ENCODE measurements at places on chromosomes 4 and X.

DNA sequence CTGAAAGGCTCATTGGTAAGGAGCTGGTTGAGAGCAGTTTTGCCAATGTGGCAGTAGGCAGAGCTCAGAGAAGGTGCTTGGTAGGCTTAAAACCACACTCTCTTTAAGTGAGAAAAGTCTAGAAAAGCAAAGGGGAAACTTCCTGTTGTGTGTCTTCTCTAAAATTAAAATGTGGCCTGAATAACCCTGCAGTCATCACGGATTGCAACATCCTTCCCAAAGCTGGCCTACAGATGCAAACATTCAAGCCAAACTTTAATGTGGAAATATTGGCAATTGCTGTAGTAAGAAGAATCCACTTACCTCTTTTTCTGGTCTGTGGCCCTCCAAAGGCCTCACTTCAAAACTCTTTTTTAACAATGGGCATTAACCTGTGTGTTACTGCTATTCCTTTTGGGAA, 348.5 kb downstream of the OPHN1 start:
- DNase-seq: no peak

- DNase-seq: no peak
Measured at GRCh38 chr4:171239196-171239595, 574.0 kb upstream of the GALNTL6 start.

DNA sequence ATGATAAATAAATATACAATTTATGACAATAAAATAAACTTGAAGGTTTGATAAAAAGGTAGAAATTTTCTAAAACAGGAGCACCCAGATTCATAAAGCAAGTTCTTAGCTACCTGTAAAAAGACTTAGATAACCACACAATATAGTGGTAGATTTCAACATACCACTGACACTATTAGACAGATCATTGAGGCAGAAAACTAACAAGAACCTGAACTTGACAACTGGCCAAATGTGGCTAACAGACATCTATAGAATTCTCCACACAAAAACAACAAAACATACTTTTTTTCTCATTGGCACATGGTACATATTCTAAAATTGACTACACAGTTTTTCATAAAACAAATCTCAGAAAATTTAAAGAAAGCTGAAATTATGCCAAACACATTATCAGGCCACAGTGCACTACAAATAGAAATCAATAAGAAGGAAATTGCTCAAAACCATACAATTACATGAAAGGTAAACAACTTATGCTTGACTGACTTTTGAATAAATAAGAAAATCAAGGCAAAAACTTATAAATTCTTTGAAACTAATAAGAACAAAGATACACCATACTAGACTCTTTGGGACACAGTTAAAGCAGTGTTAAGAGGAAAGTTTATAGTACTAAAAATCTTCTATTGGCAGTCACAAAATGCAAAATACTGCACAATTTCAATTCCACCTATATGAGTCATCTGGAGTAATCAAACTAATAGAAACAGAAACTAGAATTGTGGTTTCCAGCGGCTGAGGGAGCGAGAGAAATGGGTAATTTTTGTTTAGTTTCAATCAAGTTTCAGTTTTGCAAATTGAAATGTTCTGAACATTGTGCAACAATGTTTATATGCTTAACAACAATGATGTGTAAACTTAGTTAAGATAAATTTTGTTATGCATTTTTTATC, 925.6 kb downstream of the SH3BGRL start:
- no peak for DNase-seq

- no peak for DNase-seq
Measured at GRCh38 chr4:153555730-153556434, 89.7 kb downstream of the TMEM131L start.

DNA sequence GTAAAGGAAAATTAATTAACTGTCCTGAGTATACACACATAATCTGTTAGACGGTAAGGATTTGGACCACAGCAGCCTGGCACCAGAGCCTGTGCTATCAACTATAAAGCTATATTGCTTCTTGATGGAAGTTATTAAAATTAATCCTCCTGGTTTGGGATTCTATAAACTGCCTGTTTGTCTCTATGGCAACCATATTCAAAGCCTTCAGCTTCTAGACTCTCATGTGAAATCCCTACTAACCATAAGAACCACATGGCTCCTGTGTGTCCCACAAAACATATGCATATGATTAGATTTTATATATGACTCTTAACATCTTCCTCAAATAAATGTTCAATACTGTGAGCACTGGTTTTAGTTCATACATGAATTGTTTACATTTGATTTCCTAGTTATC, 380.8 kb downstream of the ANKRD50 start:
- DNase-seq: no peak

DNA sequence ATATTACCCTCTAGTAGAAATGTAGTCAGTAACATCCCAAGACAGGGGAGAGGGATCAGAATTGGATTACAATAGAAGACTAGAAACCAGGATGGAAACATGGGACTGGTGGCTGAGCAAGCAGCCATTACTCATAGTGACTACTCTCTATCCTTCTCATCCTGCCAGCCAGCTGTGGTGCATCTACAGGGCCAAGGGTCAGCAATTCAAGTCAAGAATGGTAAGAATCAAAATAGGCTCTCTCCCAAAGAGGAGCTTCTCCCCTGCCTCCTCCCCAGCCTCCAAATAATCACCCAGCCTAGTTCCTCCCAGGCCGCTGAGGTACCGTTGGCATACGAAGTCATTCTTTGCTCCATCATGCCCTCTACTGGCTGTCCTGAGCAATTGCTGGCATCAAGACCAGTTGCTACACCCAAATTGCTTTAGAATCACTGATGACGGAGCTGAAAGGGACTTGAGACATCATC, 19.4 kb downstream of the AWAT2 start:
- DNase-seq: peak; percentile 2

Data from stimulated activated effector memory CD8-positive, alpha-beta T cell treated with anti-CD3 and anti-CD28 coated beads, Interleukin-12 subunit alpha, Interleukin-12 subunit beta, amount 100 ng/mL, for 72 hours (primary cell).